ENCODE measurements at places on chromosomes 5 and 9. TPM values are rescaled to one million over a fixed set of nuclear protein-coding genes. Genes with fewer than 3 reads are reported as not detected.

The PTPRD gene
- total RNA-seq, result 0.84 TPM

The TMC1 gene
- 0.29 TPM for total RNA-seq

- no peak for DNase-seq
These were observed 39.1 kb downstream of the RETREG1 start for GRCh38 chr5:16577677-16578076.

GRCh38 chr5:128083033-128083810 is at the start of gene SLC12A2:
Gene SLC12A2, plus strand, starts transcription at chr5:128083766. Its CDS starts 189 bp downstream, at chr5:128083955.
- peak; percentile 91 for DNase-seq

DNA sequence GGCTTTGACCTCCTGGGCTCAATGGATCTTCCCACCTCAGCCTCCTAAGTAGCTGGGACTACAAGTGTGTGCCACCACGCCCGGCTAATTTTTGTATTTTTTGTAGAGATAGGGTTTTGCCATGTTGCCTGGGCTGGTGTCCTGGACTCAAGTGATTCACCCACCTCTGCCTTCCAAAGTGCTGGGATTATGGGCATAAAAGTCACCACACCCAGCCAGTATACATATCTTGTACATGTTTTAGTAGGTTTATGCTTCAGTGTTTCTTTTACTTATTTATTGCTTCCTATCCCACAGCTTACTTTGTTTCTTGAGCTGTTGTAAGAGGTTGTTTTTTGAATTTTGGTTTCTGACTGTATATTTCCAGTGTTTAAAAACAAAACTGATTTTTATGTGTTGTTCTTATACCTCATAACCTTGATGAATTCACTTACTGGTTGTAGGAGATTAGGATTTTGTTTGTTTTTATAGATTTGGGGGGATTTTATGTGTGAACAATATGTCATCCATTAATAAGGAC is 12.9 kb downstream of the FBXW5 start:
- DNase-seq, result no peak

- DNase-seq, result no peak
These were observed 7.2 kb downstream of the NDUFS6 start for GRCh38 chr5:1808439-1808838.
